Activated CD4-positive, CD25-positive, alpha-beta regulatory T cell (primary cell): ENCODE measurements at places on chromosomes 6 and 20.

DNA sequence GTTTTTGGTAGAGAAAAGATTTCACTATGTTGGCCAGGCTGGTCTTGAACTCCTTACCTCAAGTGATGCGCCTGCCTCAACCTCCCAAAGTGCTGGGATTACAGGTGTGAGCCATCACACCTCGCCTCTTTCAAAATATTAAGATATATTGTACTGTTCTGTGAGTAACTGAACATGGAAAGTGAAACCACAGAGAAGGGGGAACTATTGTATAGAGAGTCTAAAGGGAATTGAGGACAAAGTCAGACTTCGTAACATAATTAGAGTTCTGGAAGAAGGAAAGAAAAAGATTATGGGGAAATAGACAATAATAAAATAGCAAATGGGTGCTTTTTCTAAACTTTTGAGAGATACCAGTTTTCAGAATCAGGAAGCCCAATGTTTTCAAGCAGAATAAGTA is 17.4 kb upstream of the AKAP7 start:
- DNase-seq: no peak

DNA sequence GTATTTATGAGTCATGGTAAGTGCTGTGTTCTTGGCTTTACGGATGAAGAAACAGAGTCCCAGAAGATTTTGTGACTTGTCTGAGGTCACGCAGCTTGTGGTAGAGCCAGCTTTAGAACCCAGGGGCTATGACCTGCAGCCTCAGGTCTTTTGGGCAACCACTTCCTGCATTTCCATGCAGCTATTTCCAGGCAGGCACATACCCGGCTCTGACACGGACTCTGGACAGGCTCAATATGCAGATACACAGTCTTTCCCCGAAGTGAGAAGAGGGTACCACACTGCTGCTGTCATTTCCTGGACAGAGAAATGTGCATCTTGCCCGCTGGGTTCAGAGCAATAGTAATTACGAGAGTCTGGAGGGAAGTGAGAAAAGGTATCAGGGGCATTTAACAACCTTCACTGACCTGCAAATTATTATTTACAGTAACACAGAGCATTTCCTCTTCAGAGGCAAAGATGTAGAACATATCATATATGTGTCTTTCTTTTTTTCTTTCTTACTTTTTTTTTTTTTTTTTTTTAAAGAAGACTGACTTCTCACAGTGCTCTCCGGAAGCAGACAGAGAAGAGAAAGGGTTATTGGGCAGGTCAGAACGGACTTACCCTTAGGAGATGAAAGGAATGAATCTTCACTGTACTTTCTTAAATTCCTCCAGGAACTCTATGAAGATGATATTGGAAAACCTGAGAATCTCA is 185.1 kb downstream of the CLIC5 start:
- no peak for DNase-seq

GRCh38 chr6:2237001-2237400 is 8.4 kb downstream of the GMDS start:
- DNase-seq: no peak

GRCh38 chr20:40922865-40923264 is 105.8 kb upstream of the TOP1 start:
- no peak for DNase-seq

DNA sequence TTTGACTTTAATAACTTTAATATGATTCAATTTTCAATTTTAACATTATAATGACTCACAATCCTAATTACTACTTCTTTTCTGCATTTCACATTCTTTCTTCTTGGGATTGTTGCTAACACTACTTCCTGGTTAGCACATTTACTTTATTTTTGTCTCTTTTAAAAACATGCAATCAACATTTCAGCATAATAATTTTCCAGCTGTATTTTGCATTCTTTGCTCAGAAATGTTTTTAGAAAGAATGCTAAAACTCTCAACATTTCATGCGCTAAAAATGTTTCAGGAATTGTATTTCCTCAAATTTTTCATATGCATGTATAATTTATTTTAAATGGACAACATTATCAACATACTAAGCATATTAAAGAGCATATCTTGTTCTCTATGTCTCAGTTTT is 1302.1 kb upstream of the GJE1 start:
- no peak for DNase-seq

- DNase-seq: no peak
Measured at GRCh38 chr20:17650301-17651128, 31.5 kb downstream of the RRBP1 start.

- no peak for DNase-seq
Measured at GRCh38 chr6:157760589-157761330, 62.3 kb upstream of the SNX9 start.

DNA sequence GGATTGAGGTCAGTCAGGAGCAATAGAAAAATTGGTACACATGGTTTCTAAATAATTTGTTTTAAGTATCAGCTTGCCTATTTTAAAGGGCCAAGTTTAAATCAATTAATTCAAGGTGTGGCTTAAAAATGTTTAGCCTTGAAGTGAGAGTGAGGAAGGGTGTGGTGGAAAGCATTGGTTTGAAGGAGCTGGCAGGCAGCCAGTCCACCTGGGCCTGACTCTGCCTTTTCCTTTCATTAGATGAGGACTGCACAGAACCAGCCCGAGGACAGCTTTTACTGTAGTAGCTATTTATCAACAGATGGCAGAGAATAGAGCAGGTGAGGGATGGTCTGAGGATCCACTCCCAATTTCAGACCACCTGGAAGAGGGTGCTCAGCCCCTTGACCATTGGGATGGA is 42.4 kb downstream of the DHX35 start:
- DNase-seq: no peak
